ENCODE measurements at places on chromosomes 12 and 14.

DNA sequence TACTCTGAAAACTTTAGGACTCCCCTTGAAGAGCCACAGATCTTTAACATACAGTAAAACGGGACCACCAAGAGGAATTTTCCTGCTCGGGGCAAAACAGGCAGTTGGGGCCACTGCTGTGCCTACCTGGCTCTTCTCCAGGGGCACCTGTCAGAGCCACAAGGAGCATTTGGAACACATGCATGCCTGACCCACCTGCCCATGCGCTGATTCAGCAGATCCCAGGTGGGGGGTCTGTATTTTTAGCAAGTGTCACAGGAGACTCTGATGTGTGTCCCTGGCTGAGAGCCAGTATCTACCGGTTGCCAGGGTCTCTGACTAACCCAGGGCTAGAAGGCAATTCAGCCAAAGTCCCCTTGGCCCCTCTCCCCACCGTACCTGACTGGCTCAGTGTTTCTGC, 6.5 kb downstream of the CTDSP2 start:
- no peak for DNase-seq

DNA sequence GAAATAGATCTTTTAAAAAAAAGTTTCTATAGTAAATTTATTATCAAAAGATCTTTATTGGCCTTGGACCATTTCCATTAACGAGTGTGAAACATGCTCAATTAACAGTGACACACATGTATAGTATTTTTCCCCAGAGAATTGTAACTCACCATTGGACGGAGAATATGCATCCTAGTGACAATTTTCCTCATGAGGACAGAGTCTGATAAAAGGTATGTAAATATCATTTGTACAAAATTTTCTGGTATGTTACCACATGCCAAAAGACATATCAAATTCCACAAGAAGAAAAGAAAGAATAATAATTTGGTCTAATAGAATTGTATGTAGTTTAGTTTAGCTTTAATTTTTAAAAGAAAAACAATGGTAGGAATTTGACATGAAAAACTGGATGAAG, 1096.0 kb upstream of the FLRT2 start:
- no peak for DNase-seq

- DNase-seq = no peak
These were observed 200.2 kb downstream of the TTC8 start for GRCh38 chr14:89024691-89025090.

- no peak for DNase-seq
These were observed 31.9 kb downstream of the CACNA2D4 start for GRCh38 chr12:1886396-1887008.

DNA sequence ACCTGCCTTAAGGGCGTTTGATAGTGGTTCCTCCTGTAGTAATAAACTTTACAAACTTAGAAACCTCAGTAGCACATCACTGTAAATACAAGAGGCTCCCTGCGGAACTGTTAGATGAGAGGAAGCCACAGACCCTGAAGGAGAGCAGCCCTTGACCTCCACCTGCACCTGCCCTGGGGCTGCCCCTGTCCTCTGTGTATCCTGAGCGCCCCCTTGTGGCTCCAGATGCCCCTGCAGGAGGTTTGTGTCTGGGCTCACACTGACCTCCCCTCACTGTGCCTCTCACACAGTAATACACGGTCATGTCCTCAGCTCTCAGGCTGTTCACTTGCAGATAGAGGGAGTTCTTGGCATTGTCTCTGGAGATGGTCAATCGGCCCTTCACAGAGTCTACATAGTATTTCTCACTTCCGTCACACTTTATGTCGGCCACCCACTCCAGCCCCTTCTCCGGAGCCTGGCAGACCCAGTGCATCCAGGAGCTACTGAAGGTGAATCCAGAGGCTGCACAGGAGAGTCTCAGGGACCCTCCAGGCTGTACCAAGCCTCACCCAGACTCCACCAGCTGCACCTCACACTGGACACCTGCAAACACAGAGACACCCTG, 1059.8 kb downstream of the TMEM121 start:
- no peak for DNase-seq

DNA sequence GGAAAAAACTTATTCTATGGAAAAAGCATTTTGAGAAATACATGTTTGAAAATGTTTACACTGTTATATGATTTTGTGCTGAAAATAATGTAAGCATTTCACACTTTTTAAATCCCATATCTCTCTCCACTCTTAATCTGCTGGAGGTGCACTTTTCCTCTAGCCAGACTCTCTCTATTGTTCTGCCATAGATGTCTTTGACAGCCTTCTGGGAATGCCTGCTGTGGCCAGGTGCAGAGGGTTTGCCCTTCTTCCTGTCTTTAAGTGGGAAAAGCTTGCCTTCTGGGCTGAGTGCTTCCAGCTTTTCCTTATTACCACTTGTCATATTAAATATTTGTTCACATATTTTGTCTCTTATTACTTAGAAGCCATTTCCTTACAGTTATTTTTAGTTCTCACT, 60.1 kb upstream of the PPM1H start:
- no peak for DNase-seq

DNA sequence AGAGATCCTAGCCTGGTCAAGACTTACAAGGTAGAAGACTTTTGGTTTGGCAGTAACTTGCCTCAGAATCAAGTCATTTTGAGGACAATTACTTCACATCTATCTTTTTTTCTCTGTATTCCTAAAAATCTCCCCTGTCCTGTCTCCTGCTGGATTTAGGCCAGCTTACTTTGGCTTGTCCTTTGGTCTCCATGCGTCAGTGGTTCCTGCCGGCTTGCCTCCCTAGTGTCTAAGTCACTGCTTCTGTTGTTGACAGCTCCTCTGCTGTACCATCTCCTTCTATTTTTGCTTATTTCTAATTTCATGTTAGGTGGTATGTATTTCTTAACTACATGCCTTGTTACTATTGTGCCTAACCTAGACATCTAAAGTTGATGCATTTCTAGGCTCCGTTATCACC, 39.7 kb upstream of the FBLN5 start:
- DNase-seq = no peak

- DNase-seq = no peak
These were observed 6.3 kb upstream of the CDH24 start for GRCh38 chr14:23063601-23064000.

DNA sequence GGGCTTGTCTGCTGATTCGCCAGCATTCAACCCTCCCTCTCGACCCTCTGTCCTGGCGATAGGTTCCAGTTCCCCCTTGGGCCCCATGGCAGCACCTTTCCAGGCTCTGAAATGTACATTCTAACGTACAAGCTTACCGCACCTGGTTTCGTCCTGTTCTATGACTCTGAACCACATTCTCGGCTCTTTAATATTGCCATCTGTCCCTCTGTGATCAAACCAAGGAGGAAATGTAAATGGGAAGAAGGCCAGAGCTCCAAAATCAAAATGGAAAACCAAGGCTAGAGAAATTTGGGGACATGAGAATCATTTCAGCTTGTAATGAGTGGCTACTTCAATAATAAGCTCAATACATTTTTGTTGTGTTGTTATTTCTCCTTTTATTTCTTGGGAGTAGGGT, 117.2 kb downstream of the TTC7B start:
- no peak for DNase-seq

DNA sequence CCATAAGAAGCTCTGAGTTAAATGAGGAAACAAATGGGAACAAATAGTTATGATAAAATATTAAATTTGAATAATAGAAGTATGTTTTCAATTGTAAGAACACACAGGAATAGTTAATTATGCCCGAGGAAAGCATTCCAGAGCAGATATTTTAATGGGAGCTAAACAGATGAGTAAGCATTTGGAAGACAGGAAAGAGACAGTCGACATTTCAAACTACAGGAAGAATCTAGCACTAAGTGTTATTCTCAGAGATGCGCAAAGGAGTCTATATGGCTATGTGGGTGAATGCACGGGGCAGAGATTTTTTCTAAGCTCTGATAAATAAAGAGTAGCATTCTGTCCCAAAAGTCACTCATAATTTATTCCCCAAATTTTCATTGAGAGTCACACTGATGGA, 64.5 kb upstream of the SSTR1 start:
- no peak for DNase-seq

DNA sequence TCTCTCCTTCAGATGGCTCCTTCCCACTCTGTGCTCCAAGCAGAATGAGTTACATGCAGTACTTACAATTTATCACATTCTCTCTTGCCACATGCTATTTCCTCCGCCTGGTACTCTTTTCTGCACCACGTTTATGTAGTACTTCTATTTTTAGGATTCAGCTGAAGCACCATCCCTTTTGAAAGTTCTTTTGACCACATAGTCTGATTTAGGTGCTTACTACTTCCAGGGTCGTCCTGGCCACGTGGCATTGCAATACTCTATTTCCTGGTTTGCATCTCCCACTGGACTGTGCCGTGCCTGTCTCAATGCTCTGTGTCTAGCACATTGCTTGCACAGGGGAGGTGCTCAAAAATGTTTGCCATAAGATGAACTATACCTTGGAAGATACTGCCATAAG, 16.3 kb upstream of the TBC1D30 start:
- no peak for DNase-seq

GRCh38 chr12:54004063-54004840, 4.3 kb downstream of the HOXC9 start:
- DNase-seq = no peak

DNA sequence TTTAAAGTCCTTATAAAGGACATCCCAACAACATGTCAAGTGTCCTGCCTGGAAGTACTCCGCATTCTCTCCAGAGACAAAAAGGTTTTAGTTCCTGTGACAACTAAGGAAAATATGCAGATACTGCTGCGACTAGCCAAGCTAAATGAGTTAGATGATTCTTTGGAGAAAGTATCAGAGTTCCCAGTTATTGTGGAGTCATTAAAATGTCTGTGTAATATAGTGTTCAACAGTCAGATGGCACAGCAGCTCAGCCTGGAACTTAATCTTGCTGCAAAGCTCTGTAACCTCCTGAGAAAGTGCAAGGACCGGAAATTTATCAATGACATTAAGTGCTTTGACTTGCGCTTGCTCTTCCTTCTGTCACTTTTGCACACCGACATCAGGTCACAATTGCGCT, 40.2 kb downstream of the RIC8B start:
- DNase-seq = no peak

DNA sequence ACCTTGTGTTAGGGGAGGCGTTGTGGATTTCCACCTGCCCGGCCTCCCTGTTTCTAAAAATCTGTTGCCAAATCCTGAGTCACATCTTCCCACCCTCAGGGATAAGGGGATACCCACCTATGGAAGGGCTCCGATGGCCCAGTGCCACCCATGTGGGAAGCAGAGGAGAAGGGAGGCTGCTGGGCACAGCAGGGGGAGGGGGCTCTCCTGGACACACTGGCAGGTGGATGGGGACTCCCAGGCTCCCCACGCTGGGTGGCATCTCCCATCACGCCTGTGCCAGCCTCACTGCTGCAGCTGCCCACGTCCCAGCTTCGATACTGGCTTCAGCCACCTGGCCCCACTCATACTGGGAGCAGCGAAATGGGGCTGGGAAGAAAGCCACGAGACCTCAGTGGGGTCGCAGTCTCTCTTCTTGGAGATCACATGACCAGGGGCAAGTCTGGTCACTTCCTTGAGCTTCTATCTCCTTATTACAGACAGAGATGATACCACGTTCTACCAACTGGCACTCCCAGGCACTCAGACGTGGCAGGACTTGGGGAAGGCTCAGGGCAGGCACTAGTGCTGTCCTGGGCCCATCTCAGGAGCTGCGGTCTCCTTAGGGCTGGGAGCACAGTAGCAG, 72.2 kb downstream of the PITPNM2 start:
- no peak for DNase-seq

- DNase-seq = no peak
These were observed 81.8 kb downstream of the WIF1 start for GRCh38 chr12:65039301-65039700.

DNA sequence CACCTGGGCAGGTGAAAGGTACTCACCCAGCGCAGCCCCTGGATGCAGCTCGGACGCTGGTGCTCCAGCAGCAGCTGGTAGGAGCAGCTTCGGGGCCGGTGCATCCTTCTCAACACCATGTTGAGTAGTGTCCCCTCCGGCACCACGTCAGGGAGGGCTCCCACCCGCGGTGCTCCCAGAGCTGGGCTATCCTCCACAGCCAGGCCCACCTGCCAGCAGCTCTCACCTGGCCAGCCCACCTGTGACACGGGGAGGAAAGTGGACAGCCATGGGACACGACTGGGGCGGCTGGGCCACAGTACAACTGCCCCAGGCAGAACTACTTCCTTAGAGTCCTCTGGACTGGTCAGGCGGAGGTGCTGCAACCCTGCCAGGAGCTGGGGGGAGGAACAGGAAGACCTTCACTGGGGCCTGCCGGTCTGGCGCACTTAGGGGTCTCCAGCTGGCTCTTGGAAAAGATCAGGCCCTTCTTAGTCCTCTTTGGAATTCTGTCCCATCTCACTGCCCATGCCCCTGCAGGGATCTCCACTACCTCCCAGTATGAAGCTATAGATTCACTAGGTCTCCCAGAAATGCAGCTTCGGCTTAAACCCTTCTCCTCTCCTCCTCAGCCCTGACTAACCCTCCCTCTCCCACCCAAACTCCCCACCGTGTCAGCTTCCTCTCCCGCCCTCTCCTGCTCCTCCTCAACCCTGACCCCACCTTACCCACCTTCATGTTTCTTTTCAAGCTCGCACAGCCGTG, 668 bp downstream of the RAPGEF3 start:
- DNase-seq = no peak

DNA sequence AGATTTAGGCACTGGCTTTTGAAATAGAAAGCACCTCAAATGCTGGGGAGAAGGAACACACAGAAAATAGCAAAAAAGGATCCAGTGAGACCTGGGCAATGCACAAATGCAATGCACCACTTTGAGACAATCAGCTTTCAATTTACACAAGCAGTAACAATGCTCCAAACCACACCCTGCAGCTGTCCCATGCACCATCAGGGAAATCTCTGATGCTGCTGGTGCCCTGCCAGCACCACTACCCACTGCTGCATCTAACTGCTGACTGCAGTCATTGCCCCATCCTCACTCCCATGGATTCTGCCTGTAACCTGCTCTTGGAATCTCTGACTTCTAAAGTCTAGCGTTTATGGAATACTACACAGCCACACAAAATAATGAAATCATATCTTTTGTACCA, 21.0 kb upstream of the HMGA2 start:
- DNase-seq = no peak

DNA sequence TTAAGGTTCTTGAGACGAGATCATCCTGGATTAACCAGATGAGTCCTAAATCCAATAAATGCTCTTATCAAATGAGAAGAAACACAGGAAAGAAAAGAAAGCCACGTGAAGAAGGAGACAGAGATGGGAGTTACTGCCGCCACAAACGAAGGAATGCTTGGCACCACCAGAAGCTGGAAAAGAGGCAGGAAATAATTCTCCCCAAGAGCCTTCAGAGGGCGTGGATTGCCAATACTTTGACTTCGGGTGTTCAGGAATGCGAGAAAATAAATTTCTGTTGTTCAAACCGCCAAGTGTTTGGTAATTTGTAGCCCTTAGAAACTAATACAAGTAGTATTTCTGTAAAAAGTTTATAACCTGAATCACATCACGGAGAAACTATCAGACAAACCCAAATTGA, 31.3 kb downstream of the ABCD2 start:
- no peak for DNase-seq

Data from prostate gland (tissue), 2 donors.